A549 treated with Hydrocortisone at 1 μM for 4 hours (cell line): ENCODE measurements at places on chromosomes 12 and 14. TPM values are rescaled to one million over a fixed set of nuclear protein-coding genes. Genes with fewer than 3 reads are reported as not detected.

Gene TRIP11
- 5.9 to 9.8 TPM (median 9.1 TPM) in 5 replicates for total RNA-seq

Gene WASHC3
- total RNA-seq: 29.1 to 31.7 TPM (median 30.9 TPM) in 5 replicates

Gene AGAP2
- total RNA-seq: 0.09 to 0.23 TPM (median 0.12 TPM) in 5 replicates

Gene PIWIL1
- total RNA-seq: not detected in 5 replicates

Gene CCDC177
- total RNA-seq: 0.02 to 0.06 TPM (median 0.04 TPM) in 4 of 5 replicates, not detected in the other

Gene NFATC4
- total RNA-seq: 0.10 to 0.31 TPM (median 0.15 TPM) in 4 of 5 replicates, not detected in the other
